ENCODE measurements at places on chromosomes 5 and 9. TPM values are rescaled to one million over a fixed set of nuclear protein-coding genes. Genes with fewer than 3 reads are reported as not detected.

TRIM36 gene
- 0.43 TPM for total RNA-seq

FAM169A gene
- 2.7 TPM for total RNA-seq

TMEM174 gene
- not detected for total RNA-seq

ORM2 gene
- total RNA-seq, result not detected

TJP2 gene
- total RNA-seq, result 268 TPM

MARCHF6 gene
- 72.6 TPM for total RNA-seq

ASPN gene
- total RNA-seq, result not detected

TNFSF8 gene
- 0.13 TPM for total RNA-seq

FAM221B gene
- total RNA-seq, result not detected

C9orf50 gene
- not detected for total RNA-seq

SYNPO gene
- total RNA-seq, result 25.9 TPM

All from thoracic aorta endothelial cell (primary cell).